Stimulated activated CD8-positive, alpha-beta memory T cell treated with anti-CD3 and anti-CD28 coated beads, Interleukin-4, amount 100 ng/mL, for 1 hour (primary cell): ENCODE measurements at places on chromosomes 7 and 10.

GRCh38 chr7:155798673-155799439, 13.4 kb downstream of the SHH start:
- no peak for DNase-seq

- no peak for DNase-seq
These were observed 184.5 kb downstream of the ADAM12 start for GRCh38 chr10:126203746-126204145.

DNA sequence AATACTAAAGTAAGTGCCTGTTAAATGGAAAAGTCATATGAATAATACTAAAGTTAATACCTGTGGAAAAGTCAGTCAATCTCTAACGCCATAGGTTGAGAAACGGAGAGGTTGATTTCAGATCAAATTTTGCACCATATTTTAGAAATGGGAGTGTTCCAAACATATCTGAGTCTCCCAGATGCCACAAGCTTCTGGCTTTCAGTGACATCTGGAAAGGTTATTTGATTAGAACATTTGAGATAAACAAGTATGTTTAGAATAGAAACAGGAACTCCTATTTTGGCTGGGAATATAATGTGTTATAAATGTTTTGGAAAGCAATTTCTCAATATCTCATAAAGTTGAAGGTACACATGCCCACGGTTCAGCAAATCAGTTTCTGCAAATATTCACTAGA, 5.8 kb downstream of the MACC1 start:
- DNase-seq: no peak

GRCh38 chr7:149838992-149839408, 825 bp downstream of the ZNF862 start:
- no peak for DNase-seq

DNA sequence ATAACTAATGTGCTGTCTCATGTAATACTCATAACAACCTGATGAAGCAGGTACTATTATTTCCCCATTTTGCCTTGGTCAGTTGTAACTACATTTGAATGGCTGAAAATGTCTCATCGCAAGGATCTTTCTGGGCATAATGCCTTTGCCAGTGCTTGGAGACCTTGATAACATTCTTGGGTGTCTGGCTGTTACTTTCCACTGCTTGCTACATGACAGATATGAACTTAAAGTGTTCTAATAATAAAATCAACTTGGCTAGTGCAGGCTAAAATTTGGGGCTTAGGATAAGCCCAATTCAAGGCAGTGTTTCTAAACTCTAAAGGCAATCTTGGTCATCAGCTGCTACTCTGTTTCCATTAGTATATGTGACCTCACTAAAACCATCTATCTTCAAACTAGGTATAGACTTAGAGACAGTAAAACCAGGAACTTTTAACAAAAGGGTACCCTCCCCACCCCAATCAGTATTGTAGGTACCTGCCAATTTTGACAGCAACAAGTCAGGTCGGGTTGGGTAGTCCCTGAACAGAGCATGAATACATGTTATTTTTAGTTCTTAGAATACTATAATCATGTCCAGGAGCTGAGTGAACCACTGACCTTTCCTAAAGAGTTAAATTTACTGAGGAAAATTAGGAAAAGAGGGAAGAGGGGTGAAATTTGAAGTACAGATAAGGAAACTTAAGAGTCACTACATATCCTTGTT, 68.2 kb upstream of the AHR start:
- no peak for DNase-seq

- no peak for DNase-seq
These were observed 65.5 kb upstream of the NKX6-2 start for GRCh38 chr10:132851451-132851850.

DNA sequence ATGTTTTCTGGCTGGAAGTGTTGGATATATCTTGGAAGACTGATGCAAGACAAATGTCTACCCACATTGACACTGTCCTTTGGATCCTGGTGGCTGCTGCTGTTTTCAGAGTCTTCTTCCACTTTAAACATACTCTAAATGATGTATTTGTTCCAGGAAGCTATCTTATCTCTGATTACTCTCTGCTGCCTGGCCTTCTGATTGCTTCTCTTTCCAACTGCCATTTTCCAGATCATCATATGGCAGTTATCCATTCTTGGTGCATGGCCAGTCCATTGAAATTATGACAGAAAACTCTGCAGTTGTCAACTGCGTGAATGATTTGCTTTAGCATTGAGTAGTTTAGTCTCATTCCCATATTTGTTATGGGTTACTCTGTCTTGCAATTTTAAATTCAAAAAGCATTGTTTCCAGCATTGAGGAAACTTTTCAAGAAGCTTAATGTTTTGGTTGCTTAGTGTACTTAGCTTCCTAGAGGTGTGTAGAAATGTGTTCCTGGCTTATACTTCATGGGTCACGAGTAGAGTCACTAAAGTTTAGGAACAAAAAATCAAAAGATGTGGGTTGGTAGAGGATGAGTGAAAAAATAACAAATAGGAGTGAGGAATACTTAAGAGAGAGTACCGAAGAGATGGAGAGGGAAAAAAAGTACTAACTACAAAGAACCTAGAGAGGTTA, 268.3 kb upstream of the MTPN start:
- no peak for DNase-seq

DNA sequence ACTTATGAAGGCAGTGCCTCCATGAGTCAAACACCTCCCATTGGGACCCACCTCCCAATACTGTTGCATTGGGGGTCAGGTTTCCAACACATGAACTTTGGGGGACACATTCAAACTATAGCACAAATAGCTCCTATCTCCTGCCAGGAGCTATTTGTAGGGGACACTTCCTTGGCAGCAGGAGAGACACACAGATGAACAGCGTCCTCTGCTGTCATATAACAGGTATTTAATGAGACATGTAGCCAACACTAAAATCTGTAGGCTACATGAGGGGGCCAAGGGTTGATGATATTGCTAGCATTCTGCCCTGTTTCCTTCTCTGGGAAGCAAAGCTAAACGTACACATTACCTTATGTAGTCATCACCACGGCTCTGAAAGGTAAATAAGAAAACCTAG, 2.6 kb upstream of the GPR26 start:
- DNase-seq: no peak

GRCh38 chr10:84257343-84258020, 12.6 kb downstream of the RGR start:
- DNase-seq: no peak

DNA sequence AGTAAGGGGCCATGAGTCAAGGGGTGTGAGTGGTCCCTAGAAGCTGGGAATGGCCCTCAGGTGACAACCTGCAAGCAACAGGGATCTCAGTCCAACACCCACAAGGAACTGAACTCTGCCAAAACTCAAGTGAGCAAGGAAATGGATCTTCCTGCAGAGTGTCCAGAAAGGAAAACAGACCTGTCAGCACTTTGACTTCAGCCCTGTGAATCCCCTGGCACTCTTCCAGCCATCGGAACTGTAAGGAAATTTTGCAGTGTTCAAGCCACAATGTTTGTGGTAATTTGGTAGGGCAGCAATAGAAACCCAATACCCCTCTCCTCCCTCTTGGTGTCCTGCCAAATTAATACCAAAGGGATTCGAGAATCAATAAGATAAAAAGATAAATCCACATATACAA, 6.9 kb downstream of the LYZL1 start:
- DNase-seq: no peak

DNA sequence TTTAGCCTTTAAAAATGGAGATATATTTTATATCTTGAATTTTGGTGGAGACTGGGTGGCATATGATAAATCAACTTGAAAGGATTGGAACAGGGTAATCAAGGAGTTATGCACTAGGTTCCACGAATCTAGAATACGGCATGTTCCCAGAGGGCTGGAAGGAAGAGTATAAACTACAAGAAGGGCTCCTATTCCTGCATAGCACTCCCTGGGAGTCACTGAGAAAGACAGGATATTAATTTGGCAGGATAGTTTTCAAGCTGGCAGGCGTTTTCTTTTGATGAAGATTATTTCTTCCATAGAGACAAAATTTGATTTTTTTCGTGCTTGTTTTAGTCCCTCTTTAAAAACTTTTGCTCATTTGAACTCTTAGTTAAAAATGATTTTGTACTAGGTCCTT, 119.7 kb downstream of the VWC2 start:
- DNase-seq: no peak

GRCh38 chr10:96287392-96288105, 16.2 kb upstream of the BLNK start:
- no peak for DNase-seq

DNA sequence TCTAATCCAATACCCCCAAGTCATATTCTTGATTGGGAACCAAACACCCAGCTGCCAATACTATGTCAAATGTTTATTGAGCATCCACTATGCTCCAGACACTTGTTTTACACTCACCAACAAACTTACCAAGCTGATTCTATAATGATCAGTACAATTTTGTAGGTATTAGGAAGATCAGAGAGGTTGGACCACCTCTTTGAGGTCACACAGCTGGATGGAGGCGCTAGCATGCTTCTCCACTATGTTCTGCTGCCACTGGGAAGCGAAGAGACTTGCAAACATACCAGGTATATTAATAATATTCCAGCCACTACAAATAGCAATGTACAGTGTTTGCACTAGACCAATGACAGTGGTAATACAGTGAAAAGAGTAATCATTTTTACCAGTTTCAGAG, 25.6 kb upstream of the SEPHS1 start:
- DNase-seq: no peak

GRCh38 chr7:128007303-128007680, 23.9 kb downstream of the LRRC4 start:
- no peak for DNase-seq

GRCh38 chr10:42975005-42975493, 101.8 kb upstream of the RET start:
- no peak for DNase-seq

DNA sequence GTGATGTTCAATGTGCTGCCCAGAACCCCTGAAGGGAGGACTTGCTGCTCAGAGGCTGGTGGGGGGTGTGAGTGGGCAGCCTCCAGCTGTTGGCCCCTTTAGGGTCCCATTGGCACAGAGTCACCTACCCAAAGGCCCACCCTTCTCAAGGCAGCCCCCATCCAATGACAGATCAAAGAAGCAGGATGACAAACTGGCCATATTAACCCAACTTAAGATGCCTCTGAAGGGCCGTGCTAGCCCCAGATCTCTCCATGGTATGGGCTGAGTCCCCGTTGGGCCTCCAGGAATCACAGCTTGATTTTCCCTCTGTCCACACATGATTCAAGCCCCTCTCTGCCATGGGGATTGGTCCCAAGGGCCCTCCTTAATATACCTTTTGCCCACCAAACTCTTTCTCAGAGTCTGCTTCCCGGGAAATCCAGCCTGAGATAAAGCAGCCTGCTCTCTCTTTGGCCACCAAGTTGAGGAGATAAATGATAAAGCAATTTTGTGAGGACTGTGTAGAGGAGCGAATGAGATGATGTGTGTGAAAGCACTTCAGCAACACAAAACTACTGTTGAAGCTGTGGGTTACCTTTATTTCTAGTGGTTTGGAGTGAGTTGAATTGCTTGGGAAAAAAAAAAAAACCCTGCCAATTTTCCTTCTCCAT, 38.2 kb upstream of the C10orf71 start:
- DNase-seq: no peak

DNA sequence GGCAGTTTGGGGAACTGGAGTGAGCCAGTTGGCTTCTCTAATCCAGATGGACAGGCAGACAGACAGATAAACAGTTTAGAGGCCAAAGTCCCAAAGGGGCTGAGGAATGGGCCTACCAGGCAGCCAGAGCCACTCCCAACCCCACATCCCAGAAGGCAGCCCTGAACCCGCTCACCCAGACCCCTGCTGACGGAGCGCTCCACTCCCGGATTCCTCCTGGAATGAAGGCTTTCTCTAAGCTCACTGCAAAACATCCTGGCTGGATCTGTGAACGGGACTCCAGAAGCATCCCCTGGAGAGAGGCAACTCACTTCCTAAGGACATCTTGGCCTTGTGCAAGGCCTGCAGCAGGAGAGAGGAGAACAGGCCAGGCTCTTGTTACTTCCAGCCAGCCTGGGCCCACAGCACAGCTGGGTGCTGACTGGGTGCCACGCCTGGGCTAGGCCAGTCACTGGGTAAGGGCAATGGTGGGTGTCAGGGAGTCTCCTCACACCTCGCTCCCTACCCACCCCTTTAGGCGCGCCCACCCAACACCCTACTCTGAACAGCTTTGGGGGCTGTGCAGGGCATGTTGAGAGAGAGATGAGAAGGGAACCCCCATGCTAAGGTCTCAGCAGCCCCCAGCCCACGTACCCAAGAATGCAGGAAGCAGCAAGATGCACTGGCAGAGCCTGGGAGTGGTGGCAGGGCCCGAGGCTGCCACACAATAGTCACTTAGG, 168.6 kb upstream of the ZMIZ1 start:
- DNase-seq: no peak

GRCh38 chr7:77797734-77798393, 370 bp downstream of the TMEM60 start:
- DNase-seq: no peak

GRCh38 chr10:93916257-93917063, 22.7 kb downstream of the SLC35G1 start:
- DNase-seq: no peak

DNA sequence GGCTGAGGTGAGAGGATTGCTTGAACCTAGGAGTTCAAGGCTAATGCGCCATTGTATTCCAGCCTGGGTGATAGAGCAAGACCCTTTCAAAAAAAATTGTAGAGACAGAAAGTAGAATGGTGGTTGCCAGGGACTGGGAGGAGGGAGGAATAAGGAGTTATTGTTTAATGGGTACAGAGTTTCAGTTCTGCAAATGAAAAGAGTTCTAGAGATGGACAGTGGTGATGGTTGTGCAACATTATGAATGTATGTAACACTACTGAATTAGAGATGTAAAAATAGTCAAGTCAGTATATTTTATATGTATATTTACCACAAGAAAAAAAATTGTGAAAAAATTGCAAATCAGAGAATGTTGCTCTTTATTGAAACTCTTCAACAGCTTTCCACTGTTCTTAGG, 266.5 kb upstream of the NPY start:
- no peak for DNase-seq

DNA sequence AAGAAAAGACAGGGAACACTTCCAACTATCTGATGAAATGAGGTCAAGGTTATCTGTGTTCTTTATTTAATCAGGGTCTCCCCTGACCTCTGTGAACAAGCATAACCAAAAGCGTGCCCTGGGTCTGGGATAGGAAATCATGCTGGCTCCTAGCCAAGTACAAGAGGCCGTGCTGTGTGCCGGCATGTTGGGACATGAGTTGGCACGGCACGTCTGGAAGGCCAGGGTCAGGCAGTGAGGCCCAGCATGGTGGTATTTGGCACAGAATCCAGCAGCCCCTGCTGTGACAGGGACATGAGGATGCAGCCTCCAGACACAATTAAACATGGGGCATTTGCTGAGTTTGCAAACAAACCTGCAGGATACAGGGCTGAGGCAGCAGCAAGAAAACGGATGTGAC, 320.4 kb downstream of the PLXNA4 start:
- no peak for DNase-seq

GRCh38 chr10:98257961-98258360, 10.0 kb downstream of the LOXL4 start:
- no peak for DNase-seq

- DNase-seq: no peak
These were observed 209.2 kb downstream of the AGMO start for GRCh38 chr7:15352421-15353206.

- DNase-seq: no peak
These were observed 139.8 kb upstream of the NAMPT start for GRCh38 chr7:106424476-106425016.
